ENCODE measurements at places on chromosomes 2 and 18.

GRCh38 chr2:156405586-156405985, 30.6 kb upstream of the GPD2 start:
- DNase-seq = no peak

DNA sequence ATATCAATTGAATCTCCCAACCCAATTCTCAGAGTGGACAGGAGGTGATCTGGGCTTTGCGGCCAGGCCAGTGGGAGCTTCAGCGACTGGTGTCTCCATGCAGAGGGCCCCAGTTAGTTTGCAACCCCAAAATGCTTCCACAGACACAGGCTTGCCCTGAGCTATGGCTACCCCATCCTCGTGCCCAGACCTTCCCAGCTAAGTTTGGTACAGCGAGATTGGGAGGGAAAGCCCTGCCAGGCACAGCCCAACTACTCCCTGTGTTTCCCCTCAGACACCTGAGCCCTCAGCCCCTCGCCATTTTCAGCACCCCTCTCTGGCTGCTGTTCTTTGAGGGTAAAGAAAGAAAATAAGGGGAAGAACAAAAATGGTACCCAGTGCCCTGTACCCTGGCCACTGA, 142.9 kb downstream of the TNS1 start:
- DNase-seq = no peak

DNA sequence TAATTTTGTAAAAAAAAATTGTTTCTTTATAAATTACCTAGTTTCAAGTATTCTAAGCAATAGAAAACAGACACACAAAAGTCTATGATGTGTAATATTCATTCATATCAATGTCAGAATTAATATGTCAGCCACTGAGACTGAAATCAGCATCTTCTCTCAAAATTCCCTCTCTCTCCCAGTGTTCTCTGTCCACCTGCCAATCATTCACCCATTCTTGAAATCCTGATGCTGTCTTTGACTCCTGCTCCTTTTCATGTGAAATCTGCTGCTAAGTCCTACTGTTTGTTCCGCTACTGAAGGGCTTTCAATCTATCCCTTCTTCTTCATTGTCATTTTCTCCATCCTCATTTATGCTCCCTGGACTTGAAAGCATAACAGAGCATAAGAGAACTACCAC, 257.9 kb downstream of the SATB2 start:
- DNase-seq = no peak

DNA sequence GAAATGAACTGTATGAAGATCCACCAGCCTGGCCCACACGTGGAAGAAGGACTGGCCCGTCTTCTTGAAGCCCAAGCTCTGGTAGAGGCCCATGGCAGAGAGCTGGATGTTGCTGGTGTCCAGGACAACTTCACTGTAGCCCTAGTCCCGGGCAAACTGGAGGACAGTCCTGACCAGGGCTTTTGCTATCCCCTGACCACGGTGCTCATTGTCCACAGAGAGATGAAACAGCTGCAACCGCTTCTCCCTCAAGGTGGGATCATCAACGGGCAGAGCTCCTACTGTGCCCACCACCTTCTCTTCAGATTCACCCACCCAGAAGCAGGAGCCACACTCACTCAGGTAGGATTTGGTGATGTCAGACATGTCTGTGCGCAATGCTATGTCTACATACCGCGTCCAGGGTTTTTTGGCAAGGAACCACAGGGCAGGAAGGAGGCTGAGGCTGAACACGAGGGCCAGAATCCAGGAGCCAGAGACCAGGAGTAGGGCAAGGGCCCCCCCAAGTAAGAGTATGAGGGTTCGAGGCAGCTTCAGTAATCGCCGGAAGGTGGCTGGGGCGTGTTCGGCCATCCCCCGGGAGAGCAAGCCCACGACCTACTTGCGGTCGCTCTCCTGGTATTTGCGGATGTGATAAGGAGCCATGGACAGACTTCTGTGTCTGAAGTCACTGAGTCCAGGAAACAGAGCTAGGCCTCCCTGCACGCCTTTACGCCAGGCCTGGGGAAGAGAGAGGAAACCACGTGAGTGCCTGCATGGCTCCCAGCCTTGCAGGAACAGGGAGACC, 36.3 kb downstream of the TPRKB start:
- DNase-seq = no peak

- no peak for DNase-seq
Observed at GRCh38 chr2:160257041-160257742, 57.1 kb upstream of the ITGB6 start.

GRCh38 chr18:55415258-55415871, 172.6 kb downstream of the TCF4 start:
- peak; percentile 77 for DNase-seq

DNA sequence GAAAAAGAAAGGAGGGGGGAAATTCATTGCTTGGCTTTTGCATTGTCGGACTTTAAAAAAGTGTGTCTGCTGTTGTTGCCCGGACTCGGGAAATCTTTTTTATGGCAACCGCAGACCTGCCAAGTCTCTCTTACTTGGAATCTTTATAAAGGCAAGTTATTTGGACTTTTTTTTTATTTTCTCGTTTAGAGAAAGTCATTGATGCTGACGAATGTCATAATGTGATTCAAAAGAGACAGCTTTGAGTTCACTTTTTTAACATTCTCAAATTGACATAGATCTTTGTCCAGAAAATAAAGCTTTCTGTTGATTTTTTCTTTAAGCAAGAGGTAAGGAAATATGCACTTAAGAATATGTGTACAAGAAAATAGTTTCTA, 651 bp upstream of the ZNF521 start:
- peak; percentile 32 for DNase-seq

DNA sequence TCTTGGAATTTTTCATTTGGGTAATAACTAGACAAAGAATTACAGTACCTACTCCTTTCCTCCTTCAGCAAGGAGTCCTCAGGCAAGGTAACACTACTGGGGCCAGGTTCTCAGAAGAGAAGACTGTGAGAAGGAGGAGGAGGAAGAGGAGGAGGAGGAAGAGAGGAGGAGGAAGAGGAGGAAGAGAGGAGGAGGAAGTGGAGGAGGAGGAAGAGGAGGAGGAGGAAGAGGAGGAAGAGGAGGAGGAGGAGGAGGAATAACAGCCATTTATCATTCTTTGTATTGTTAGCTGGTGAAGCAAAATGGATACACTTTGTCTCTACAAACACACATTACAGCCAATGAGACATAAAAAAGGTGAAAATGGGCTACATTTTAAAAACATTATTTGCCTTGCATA, 32.9 kb upstream of the SLC25A52 start:
- DNase-seq = no peak

- no peak for DNase-seq
Observed at GRCh38 chr2:6574121-6574520, 291.6 kb downstream of the CMPK2 start.

GRCh38 chr18:64132871-64133270, 16.0 kb downstream of the LINC00305 start:
- DNase-seq = no peak

- no peak for DNase-seq
Observed at GRCh38 chr2:150478200-150478974, 9.1 kb downstream of the RND3 start.

- DNase-seq = no peak
Observed at GRCh38 chr2:6937582-6937981, 20.4 kb downstream of the RNF144A start.

GRCh38 chr2:28683100-28683706, 68.4 kb upstream of the PPP1CB start:
- no peak for DNase-seq

- DNase-seq = peak; percentile 61
Observed at GRCh38 chr18:60246606-60247005, 126.0 kb downstream of the MC4R start.

GRCh38 chr2:18791172-18791797, 201.9 kb upstream of the NT5C1B start:
- no peak for DNase-seq

GRCh38 chr18:80046961-80047541, 12.8 kb downstream of the RBFA start:
- no peak for DNase-seq

DNA sequence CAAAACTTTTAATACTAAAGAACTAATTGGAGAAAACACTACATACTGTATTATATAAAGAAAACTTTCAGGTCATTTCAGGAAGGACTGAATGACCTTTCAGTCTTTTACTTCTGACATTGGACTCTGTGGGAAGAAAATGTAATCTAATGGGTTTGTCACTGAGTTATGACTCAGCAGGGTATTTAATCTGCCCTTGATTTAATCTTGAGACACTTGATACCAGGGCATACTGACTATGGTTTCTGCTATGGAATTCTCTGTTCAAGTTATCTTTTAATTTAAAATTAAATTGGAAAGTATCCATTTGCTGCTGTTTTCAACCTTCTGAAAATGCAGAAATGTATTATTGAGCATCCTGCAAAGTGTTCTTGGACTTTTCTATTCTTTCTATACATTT, 354.2 kb upstream of the GALNT5 start:
- DNase-seq = no peak

DNA sequence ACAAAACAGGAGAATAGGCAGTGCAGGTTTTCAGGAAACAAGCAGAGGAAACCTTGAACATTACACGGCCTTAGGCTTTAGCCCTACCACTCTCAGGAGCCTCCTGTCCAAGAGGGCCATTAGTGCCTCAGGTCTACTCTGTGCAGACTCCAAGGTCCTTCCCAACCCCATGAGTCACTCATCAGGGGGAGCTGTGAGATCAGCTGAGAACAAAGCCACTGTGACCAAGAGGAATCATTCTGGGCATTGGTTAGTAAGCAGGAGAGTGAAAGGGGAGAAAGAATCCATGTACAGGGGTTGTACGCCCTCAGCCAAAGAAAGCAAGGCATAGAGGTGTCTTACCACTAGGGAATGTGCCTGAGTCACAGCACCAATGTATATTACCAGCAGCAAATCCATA, 680.3 kb downstream of the DPP10 start:
- DNase-seq = no peak

GRCh38 chr2:29226808-29227207, 111.6 kb downstream of the CLIP4 start:
- DNase-seq = no peak

DNA sequence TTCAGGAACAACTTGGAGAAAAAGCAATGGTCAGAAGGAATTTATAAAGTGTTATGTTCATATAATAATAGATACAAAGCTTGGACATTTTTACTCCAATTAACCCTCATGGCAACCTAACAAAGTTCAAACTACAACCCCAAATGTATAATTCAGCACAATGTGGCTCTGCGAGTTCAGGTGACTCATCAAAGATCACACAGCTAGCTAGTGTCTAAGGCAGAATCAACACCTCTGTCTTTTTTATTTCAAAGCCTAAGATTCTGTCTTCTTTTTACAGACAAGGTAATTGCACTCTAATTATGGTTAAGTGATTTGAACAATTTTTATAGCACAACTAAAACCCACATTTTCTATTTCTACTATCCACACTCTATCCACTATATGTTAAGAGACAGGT, 90.5 kb downstream of the CHST9 start:
- DNase-seq = no peak

DNA sequence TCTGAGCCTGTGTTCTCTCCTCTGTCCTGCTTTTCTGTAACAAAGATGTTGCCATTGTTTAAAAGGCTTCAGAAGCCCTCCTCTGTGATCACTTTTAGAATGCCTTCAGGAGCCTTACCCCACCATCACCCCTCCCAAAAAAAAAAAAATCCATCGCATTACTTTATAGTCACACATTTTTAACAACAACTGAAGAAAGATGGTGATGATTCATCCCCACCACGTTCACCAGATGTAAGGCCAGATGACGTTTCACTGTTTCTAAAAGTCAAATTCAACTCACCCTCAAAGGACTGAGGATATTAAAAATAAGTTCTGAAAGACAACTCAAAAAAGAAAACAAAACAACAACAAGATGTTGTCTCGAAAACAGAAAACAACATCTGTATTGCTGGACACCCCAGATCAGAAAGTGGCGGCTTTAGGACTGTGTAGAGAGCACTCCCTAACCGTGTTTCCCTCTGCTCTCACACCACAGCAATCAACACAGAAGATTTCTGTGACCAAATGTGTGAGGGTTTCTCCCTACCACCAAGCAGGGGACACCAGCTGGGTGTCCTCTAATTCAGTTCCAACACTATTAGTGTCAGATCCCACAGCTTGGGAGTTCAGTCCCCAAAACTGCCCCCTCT, 61.9 kb upstream of the CREB1 start:
- no peak for DNase-seq

GRCh38 chr2:68368654-68369336, 3.7 kb downstream of the PLEK start:
- DNase-seq = no peak

- DNase-seq = no peak
Observed at GRCh38 chr18:54215069-54215468, 9.4 kb downstream of the MBD2 start.

DNA sequence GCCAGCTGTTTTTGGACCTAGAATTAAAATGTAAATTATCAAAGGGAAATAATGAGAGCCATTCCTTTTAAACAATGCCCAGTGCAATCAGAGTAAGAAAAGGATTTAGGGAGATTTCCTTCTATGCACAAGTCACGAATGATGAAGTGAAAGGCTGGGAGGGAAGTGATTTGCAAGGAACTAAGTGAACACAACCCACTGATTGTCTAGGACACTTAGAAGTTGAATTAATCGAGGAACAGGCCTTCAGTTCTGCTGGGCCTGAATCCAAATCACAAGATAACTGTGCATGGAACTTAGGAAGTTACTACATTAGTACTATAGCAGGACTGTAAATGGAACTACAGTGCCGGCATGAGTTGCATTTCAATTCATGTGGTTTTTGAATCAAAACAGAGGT, 17.7 kb downstream of the MAP2 start:
- no peak for DNase-seq

- no peak for DNase-seq
Observed at GRCh38 chr2:232368311-232368731, 10.2 kb upstream of the ALPP start.

DNA sequence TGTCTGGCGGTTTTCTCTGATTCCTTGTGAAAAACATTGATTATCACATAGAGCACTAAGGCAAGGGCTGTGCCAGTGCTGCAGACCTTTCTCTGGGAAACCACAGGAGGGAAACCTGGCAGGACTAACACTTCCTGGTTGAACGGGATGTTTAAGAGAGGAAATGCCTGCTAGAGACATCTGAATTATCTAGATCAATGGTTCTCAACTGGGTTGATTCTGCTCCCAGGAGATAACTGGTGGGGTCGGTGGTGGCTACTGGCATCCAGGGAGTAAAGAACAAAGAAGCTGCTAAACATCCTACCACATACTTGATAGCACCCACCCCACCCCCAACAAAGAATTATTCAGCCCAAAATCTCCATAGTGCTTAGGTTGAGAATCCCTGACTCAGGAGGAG, 37.5 kb downstream of the DDX18 start:
- no peak for DNase-seq

DNA sequence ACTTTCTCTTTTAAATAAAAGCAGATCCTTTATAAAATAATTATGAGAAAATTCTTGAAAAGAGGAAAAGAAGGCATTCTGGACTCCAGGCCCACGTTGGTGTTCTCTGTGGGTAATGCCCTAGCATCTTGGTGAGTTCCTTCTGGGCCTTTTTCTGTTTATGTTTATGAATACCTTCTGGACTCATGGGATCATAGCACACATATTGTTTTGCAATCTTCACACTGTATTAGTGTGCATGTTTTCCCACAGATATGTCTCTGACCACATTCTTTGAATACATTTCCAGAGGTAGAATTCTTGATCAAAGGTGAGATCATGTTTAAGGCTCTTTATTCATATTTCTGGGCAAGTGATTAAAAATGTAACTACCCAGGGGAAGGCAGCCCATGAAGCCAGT, 15.9 kb downstream of the GLI2 start:
- no peak for DNase-seq
